ENCODE measurements at places on chromosomes 2 and 18.
A peak's percentile ranks its signal among the peaks of the same experiment; 100 is the strongest.

- DNase-seq = peak; percentile 11
Observed at GRCh38 chr2:69741229-69741574, 732 bp upstream of the ANXA4 start.

- DNase-seq = no peak
Observed at GRCh38 chr2:67399144-67399543, 2.0 kb downstream of the ETAA1 start.

- DNase-seq = no peak
Observed at GRCh38 chr2:8586457-8587051, 95.3 kb upstream of the ID2 start.

GRCh38 chr2:151238527-151239487, 22.9 kb downstream of the RBM43 start:
- DNase-seq = peak; percentile 19

GRCh38 chr18:75023473-75023872, 185.5 kb downstream of the PTGR3 start:
- no peak for DNase-seq

DNA sequence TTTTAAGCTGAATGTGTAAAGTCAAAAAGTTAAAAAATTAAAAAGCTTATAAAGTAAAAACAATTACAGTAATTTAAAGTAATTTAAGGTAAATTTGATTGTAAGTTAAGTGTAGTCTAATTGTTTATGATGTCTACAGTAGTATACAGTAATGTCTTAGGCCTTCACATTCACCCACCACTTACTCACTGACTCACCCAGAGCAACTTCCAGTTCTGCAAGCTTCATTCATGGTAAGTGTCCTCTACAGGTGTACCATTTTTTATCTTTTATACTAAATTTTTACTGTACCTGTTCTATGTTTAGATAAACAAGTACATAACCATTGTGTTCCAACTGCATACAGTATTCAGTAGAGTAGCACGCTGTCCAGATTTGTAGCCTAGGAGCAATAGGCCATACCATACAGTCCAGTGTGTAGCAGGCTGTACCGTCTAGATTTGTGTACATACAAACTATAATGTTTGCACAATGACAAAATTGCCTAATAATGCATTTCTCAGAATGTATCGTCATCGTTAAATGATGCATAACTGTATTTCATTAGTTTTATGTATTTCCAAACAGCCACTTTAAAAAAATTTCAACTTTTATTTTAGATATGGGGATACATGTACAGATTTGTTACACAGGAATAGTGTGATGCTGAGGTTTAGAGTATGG, 319.3 kb downstream of the DYSF start:
- no peak for DNase-seq

- DNase-seq = no peak
Observed at GRCh38 chr2:100264121-100264520, 58.2 kb downstream of the LONRF2 start.

GRCh38 chr18:46335534-46336101, 231.4 kb downstream of the HAUS1 start:
- no peak for DNase-seq

- no peak for DNase-seq
Observed at GRCh38 chr2:188897096-188897495, 77.1 kb upstream of the COL3A1 start.

- DNase-seq = no peak
Observed at GRCh38 chr18:8548186-8548585, 61.1 kb upstream of the RAB12 start.

DNA sequence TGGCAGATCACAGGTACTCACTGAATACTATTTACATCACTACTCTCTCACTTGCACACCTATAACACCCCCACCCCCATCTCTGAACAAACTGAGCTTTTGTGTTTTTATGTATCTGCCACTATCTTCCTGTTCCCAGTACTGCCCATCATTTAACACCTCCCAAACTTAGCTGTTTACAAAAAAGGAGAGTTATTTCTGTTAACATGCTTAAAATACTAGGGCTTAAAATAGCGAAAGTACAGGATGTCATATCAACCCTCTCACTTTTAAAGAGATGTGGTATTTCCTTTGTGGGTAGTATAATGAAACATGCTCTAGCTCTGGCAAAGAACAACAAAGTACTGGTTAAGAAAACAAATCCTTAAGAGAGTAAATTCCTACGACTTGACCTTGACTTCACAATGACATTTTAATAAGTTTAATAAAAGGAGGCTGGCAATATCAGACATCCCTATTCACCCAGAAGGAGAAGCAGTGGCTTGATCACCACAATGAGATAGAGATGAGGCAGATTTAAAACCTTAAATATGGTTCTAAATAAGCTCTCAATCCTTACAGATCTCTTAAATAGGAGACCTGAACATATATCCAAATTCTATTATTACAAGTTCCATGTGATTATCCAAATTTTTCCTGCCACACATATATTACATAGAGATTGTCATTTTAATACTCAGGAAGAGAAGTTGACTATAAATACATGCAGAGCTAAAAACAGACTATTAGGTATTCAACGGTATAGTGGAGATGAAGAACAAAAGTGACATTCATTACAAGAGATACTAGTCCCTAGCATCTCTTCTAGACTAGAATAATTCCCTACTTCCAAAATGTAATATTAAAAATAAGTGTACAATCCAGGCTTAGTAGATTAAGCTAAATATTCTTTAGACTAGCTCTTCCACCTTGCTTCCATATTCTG, 36.9 kb downstream of the TRAK2 start:
- no peak for DNase-seq

DNA sequence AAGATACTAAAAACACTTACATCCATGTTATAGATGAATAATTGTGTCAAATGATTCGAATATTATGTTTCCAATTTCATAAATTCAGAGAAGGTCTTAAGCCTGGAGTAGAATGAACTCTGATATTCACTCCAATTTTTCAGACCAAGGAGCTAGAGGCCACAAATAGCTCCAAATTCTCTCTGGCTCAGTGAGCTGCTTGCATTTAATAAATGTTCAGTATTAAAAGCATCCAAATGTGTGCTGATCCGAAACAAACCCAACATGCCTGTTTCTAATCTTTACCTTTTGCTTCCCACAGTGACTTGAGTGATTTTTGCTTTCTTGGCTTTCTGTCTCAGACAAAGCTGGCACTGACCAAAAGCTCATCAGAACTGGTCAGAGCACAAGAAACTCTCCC, 291.4 kb downstream of the CCDC85A start:
- no peak for DNase-seq

GRCh38 chr2:128922154-128922553, 603.5 kb upstream of the HS6ST1 start:
- DNase-seq = no peak

- DNase-seq = no peak
Observed at GRCh38 chr2:150978053-150978452, 283.6 kb downstream of the RBM43 start.

DNA sequence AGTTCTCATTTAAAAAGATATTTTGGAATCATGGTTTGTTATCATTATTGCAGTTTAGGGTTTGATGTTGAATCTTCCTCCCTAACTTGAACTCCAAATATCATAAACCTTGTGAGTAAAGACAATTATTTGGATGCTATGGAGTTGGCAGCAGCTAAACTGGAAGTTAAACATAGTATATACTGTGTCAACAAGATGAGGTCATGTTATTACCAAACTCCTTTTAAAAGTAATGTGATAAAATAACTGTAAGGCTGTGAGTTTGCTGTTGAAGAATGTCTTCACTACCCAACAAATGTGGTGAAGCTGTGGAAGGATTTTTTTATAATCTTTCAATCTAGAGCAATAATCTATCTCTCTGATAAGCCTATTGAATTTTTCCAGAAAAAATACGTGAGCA, 16.0 kb downstream of the DNAH6 start:
- DNase-seq = no peak

- DNase-seq = no peak
Observed at GRCh38 chr2:237408335-237409000, 5.5 kb downstream of the COL6A3 start.

GRCh38 chr18:36590621-36591580, 237.9 kb downstream of the TPGS2 start:
- DNase-seq = no peak

GRCh38 chr2:21317131-21317530, 193.4 kb downstream of the TDRD15 start:
- DNase-seq = no peak

GRCh38 chr2:128160616-128161275, 69.7 kb downstream of the UGGT1 start:
- DNase-seq = no peak

GRCh38 chr18:48124857-48125626, 194.6 kb upstream of the SMAD2 start:
- no peak for DNase-seq

GRCh38 chr2:18074476-18074875, 196.0 kb downstream of the KCNS3 start:
- no peak for DNase-seq

GRCh38 chr18:21513292-21513691, 87.2 kb downstream of the ESCO1 start:
- no peak for DNase-seq

- no peak for DNase-seq
Observed at GRCh38 chr2:14583802-14584201, 48.7 kb upstream of the LRATD1 start.

DNA sequence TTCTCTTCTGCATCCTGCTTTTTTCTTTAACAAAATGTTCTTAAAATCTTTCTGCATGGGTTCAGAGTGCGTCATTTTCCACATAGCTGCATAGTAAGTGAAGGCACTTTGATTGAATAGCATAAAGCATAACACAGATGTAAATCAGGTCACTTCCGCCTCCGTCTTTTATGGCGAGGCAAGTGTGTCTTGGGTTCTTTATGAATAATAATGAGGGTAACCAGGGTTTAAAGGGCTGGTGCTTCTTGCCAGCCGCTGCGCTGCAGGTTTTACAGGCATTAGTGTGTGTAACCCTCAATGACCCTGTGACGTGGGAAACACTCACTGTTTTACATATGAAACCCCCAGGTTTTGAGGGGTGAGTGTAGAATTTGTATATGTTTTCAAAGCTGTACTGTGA, 164.2 kb downstream of the MYT1L start:
- no peak for DNase-seq

DNA sequence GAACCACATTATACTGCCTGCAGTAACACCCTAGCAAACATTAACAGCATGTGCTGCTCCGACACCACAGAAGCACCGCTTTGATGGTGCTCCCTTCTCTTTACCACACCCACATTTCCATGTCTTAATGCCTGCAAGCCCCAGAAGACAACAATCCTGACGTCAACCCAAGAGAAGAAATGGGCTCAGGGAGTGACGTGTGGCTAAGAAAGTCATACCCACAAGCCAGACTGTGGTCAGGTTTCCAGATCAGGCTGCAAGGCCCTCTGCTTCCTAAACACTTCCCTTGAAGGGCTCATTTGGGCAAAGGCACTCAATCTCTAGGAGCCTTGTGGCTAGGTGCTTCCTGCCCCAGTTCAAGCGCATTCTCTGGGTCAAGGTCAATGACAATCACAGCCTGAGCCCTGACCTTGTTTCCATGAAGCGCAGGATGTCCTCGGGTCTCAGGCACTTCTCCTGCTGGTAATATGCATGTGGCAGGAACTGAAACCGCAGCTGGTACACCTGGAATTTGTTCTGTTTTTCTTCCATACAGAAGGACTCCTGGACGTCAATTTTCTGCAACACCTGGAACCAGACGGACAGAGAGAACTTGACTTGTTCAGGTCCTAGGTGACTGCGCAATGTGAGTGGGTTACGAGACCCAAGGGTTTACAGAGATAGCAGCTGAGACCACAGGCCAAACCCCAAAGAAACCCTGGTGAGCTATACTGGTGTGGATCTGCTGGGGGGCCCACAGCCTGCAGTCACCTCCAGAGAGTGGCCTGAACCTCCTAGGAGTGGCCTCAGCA, 67.2 kb downstream of the POLR1A start:
- peak; percentile 24 for DNase-seq
